ENCODE measurements at places on chromosomes 13 and 19.

DNA sequence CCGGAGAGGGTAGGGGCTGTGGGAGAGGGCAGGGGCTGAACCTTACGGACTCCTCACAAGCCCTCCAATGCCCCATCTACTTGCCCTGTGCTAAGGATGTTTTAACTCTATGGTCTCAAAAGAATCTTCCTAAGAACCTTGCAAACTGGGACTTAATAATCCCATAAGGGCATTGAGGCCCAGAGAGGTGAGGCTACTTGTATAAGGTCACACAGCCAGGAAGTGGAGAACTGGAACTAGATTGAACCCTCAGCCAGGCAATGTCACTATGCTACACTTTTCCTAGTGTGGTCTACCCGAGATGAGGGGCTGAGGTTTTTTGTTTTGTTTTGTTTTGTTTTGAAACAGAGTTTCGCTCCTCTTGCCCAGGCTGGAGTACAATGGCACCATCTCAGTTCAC lies 10.5 kb upstream of the APOC4 start:
- no peak for DNase-seq

GRCh38 chr19:1699386-1699785 lies 47.0 kb upstream of the TCF3 start:
- DNase-seq: no peak

DNA sequence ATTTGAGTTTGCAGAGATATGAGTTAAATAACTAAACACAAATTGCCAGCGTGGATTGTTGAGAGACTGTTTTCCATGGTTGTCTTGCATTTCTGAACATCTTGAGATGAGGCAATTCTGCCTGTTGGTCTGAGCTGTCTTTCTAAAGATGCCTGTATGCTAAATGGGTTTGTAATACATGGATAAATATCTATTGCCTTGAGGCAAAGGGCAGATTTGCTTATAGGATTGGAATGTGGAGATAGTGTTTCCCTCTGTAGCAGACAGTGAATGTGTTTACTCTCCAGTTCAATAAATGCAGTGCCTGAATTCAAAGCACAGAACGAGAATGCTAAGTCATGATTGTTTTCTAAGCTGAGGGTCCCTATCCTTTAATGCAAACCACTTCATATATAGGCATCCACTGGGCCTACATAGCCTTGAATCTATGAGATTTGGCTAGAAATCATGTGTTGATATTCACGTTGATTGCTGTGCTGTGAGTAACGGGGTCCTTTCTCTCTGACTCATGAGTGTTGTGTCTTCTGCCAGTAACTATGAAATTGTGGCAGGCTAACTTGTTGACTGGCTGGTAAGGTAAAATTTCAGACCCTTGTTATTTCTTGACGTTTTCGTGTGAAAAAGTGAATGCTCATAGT lies 2554.8 kb downstream of the PCDH9 start:
- DNase-seq: no peak

DNA sequence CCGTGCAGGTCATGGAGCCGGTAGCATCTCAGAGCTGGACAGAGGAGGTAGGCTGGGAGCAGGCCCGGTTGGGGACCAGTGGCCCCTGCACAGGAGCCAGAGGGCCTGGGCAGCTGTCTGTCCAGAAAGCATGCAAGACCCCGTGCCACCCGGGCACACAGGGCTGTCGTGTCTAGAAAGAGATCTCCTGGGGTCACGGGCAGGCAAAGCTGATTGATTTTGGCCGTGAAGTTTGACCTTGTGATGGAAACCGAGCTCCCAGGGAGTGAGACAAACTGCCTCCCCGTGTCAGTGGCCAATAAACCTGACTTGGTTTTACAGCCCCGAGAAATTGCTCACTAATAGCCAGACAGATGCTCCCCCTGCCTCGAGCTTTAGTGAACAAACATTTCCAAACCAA lies 98.8 kb downstream of the KDM4B start:
- DNase-seq: no peak

DNA sequence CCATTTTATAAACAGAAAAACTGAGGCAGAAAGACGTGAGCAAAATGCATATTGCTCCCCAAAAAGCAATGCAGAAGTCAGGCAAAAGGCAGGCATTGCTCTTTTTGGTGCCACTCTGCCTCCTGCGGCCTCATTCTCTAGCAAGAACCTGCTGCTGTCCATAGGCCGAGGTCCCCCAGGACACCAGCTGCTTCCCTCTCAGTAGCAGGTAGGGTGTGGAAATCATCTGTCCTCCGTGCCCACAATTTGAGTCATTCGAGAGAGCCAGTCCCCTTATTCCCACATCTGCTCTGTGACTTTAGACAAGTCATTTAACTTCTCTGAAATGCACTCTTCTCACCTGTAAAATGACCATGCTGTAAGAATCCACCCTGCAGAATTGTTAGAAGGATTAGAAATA lies 50.0 kb downstream of the TNFRSF19 start:
- no peak for DNase-seq

DNA sequence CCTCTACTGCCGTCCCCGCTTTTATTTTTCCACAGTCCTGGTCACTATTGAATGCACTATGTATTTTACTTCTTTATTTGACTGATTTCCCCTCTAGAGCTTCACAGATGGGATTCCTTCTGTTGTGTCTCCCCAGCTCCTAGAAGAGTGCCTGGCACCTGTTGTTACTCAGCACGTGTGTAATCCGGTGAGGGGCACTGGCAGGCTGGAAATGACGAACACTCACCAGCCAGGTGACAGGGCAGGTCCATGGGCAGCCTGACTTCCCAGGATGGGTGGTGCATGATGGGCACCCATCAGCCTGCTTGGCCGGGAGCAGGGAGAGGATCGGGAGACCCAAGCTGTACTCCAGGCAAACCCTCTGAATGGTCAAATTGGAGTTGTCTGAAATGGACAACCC lies 67.2 kb downstream of the CEBPG start:
- DNase-seq: no peak

DNA sequence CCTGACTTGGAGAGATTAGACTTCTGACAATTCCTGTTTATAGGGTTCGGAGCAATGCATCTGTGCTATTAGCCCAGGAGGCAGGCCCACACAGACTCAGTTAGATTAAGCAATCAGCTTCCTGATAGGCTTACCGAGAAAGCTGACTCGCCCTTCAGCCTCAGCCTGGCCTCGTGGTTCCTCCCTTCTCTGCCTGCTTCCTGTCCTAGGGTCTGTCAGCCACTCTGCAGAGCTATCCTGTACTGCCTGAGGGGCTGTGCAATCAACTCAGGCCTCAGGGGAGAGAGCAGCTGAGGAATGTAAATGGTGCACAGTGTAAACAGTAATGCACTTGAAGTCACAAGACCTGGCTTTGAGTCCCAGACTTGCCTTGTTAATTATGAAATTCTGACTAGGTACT lies 30.7 kb downstream of the HTR2A start:
- DNase-seq: no peak

GRCh38 chr13:37835392-37835791 lies 34.2 kb downstream of the TRPC4 start:
- DNase-seq: no peak

GRCh38 chr19:11067356-11068113 lies 21.7 kb upstream of the LDLR start:
- DNase-seq: no peak

GRCh38 chr13:72125561-72125960 lies 258.6 kb upstream of the DACH1 start:
- DNase-seq: no peak

Measured in dorsolateral prefrontal cortex (tissue), 122 donors.